ENCODE measurements at places on chromosomes 3 and 15.

- DNase-seq = no peak
Observed at GRCh38 chr15:38042707-38043445, 108.4 kb downstream of the TMCO5A start.

DNA sequence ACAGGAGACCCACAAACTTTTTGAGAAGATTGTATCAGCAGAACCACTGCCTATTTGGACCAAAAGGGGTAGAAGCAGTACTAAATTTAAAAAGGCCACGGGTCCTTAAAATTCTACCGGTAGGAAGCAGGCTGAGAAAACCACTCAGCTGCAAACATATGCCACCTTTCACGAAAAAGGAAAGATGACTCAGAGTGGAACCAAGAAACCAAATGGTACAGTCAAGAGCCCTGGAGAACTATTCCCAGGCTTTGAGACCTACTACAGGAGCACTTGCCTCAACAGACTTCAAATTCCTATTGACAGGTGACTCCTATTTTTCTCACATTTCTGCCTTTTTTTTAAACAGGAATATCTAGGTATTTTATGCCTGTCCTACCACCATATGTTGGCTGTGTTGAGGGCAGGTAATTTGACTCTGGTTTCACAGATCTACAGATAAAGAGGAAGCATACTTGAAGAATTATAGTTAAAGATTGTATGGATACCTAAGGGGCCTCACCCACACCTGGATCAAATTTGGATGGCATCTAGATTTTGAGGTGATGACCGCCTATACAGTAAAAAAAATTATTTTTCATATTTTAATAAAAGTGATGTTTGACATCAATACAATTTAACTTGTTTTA, 10.1 kb downstream of the GOLIM4 start:
- no peak for DNase-seq

GRCh38 chr3:39809995-39810595, 686 bp downstream of the MYRIP start:
- DNase-seq = peak; percentile 0

- DNase-seq = peak; percentile 53
Observed at GRCh38 chr3:38131621-38132369, 5.1 kb downstream of the ACAA1 start.

DNA sequence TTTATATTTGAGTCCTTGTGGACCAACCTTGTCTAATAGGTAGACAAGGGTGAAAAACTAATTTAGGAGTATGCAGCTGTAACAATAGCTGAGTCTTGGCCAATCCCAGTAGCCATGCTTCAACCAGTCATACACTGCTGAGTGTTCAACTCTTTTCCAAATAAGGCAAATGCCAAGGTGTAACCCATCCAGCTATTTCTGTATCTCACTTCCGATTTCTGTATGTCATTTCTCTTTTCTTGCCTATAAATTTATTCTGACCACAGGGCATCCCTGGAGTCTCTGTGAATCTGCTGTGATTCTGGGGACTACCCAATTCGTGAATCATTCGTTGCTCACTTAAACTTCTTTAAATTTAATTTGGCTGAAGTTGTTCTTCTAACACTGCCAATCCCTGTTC, 93.2 kb downstream of the MAGI1 start:
- DNase-seq = no peak

DNA sequence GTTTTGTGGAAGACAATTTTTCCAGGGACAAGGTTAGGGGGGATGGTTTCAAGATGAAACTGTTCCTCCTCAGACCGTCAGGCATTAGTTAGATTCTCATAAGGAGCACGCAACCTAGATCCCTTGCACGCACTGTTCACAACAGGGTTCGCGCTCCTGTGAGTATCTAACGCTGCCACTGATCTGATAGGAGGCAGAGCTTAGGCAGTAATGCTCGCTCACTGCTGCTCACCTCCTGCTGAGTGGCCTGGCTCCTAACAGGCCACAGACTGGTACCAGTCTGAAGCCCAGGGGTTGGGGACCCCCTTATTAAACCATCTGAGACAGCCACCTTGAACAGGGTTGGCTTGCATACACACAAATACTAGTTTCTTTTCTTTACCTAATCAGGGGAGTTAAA, 13.5 kb upstream of the IMPG2 start:
- peak; percentile 48 for DNase-seq

DNA sequence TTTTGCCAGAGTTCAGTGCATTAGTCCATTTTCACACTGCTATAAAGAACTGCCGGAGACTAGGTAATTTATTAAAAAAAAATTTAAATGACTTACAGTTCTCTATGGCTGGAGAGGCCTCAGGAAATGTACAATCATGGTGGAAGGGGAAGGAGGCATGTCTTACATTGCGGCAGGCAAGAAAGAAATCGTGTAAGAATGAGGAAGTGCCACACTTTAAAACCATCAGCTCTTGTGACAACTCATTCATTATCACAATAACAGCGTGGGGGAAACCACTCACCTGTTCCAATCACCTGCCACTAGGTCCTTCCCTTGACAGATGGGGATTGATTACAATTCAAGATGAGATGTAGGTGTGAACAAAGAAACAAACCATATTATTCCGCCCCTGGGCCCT, 1361.4 kb downstream of the NSUN3 start:
- no peak for DNase-seq

- DNase-seq = no peak
Observed at GRCh38 chr3:46383951-46384330, 13.2 kb downstream of the CCR5 start.

GRCh38 chr3:124519591-124520194, 210.6 kb upstream of the UMPS start:
- no peak for DNase-seq

DNA sequence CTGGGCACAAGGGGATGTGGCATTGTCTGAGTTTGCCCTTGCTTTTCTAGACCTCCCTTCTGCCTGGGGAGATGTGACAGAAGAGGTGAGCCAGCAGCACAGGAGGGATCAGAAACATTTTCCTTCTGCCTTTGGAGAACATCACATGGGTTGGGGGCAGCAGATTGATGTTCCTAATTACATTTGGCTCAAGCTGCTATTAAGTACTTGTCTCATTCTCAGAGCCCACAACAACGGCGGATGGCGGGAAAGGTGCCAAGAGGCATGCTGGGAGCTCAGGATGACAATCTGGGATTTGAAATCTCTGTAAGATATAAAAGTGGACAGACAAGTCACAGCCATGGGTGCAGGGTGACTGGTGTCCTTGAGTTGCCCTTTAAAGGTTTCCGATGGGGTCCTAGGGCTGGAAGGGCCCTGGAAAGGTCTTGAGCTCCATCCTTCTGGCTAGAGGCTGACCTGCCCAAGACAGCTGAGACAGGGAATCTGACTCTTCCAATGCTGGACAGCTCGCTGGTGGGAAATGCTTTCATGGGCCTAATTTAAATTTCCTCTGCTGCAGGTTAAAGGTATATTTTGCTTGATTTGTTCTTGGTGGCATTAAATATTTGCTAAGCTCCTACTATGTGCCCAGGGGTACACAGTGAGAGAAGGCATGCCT, 2.4 kb upstream of the CORO2B start:
- DNase-seq = peak; percentile 98

GRCh38 chr3:81277853-81278252, 483.6 kb downstream of the GBE1 start:
- DNase-seq = no peak

DNA sequence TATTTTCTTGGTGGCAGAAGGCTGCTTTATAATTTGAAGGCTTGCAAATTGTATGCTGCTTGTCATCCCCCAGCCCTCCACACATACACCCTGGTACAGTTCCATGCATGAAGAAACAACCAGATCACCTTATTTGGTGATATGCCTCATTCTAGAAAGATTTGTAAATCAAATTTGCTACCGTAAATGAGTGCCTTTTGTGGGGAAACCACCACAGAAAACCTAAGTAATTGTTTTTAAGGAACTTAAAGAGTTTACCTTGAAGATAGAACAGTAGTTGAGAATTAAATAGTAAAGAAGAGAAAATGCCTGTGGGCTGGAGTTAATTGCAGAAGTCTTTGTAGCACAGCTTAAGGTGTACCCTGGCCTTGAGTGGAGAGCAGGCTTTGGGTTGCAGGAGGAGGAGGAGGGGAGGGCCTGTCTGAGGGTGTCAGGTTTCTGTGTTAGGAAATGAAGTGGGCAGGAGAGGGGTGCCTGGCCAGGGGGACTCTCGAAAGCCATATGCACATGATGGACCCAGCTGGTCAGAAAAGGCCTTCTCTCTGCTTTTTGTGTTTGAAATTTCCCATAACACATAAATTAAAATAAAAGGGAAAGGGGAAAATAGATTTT, 6.9 kb downstream of the NIPA2 start:
- no peak for DNase-seq

DNA sequence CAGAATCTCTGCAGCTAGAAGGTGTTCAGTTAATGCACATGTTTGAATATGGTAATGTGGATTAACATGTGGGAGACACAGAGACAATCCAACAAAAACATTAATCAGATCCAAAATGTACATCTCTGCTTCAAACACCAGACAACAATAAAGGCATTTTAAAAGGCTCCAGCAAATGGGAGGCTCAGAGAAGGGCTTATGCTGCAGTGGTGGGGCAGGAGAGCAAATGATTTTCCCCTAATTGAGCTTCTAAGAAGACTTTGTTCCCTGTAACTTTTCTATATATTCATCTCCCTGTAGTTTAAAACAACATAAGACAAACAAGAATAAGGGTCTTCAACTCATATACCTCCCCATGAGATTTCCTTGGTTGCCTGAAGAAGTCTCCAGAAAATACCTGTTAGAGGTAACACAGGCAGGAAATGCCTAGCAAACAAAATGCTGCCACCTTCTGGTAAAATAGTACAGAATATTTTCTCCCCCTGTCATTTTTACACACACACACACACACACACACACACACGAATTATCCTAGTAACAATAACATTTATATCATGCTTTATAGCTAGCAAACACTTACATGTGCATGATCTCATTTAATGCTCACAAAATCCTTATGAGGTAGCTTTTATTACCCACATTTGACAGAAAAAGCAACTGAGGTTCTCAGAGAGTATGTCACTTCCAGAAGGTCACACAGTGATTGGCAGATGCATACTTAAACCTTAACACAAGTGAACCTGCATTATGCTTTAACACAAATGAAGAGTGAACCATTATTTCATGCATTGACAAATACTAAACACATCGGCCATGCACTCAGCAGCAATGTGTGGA, 123.4 kb upstream of the MB21D2 start:
- DNase-seq = peak; percentile 87

DNA sequence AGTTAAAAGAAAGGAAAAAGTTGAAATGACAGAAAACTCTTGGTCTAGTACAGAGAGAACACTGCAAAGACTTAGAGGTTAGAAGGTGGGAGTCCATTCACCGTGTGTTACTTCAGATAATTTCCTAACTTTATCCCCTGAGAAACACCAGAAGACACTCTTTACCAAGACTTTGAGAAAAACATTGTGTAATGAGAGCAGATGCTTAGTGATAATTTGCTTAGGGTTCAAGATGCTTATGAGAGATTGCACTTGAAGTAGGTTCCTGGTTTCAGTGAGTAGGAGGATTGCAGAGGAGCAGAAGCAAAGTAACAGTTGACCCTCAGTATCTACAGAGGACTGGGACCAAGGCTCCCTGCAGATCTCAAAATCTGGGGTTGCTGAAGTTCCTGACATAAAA, 594.1 kb downstream of the NR2F2 start:
- no peak for DNase-seq

- no peak for DNase-seq
Observed at GRCh38 chr3:30694148-30694547, 87.7 kb downstream of the TGFBR2 start.

- DNase-seq = peak; percentile 80
Observed at GRCh38 chr3:15476378-15476777, 45.1 kb downstream of the COLQ start.

GRCh38 chr15:101193120-101193644, 58.7 kb downstream of the CHSY1 start:
- no peak for DNase-seq

DNA sequence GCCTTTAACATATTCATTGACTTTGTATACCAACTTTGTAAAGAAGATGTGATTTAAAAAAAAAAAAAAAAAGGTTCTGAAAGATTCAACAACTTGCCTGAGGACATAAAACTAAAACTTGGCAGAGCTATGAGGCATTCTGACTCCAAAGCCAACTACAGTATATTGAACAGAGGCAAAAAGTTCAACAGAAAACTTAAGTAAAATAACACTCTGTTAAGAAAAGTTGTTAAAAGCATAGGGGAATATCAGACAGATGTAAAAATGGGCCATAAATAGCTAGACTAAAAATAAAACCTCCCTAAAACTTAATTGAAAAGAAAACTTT, 23.4 kb downstream of the GOLIM4 start:
- DNase-seq = no peak

Measured in NCI-H82 (cell line).